ENCODE measurements at places on chromosomes 4 and X.

- no peak for DNase-seq
Measured at GRCh38 chrX:69090022-69090421, 75.2 kb downstream of the PJA1 start.

GRCh38 chrX:57905141-57905540 is 5.1 kb downstream of the ZXDA start:
- DNase-seq: no peak

DNA sequence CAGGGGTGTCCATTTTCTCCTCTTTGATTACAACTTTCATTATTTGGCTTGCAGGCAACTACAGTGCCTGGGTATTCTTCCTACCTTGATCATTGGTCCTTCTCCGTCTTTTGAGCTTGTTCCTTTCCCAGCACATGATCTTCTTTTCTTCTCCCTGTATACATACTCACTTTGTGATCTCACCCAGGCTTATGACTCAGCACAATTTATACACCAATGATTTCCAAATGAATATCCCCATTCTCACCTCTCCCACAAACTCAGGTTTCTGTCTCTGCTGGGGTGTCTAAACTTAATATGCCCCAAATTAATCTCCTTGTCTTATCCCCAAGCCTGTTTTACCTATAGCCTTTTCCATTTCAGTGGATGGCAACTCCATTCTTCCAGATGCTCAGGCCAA is 19.5 kb upstream of the C4orf54 start:
- no peak for DNase-seq

- DNase-seq: no peak
Measured at GRCh38 chrX:147173594-147173993, 359.1 kb upstream of the CXorf51A start.

DNA sequence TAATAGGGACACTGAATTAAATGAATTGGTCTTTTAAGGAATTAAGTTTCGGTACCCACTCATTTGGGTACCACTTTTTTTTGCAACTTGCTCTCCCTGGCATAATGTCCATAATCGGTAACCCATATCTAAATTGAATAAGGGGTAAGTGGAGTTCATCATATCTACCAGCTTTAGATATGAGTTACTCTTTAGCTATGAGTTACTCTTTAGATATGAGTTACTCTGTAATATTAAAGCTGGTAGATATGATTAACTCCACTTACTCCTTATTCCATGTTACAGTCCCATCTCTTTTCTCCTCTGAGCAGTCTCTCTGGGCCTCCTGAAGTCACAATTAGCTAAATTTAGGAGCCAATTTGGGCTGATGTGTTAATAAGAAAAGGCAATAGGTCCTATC is 85.7 kb downstream of the TEX13C start:
- no peak for DNase-seq

- no peak for DNase-seq
Measured at GRCh38 chr4:128913228-128913627, 103.7 kb downstream of the JADE1 start.

DNA sequence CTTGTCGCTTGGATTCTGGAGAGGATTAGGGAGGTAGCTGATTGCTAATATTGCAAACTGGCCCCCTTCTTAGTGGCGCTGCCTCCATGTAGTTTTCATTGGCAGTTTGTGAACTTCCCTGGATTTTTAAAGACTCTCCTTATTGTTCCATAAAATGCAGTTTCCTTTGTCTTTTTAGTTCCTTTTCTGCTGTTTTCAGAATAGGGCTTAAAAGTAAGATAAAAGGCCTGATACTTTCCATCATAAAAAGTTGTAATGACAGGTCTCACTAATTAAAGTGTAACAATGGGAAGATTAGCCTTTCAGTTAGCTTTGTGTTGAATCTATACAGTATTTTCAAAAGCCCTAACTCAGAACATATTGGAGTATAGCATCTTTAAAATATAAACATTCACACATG is 21.2 kb downstream of the ZIC3 start:
- DNase-seq: no peak

GRCh38 chrX:110257889-110258288 is 60.0 kb downstream of the AMMECR1 start:
- DNase-seq: no peak

- DNase-seq: peak; percentile 22
Measured at GRCh38 chrX:104288961-104289360, 34.2 kb upstream of the ESX1 start.

DNA sequence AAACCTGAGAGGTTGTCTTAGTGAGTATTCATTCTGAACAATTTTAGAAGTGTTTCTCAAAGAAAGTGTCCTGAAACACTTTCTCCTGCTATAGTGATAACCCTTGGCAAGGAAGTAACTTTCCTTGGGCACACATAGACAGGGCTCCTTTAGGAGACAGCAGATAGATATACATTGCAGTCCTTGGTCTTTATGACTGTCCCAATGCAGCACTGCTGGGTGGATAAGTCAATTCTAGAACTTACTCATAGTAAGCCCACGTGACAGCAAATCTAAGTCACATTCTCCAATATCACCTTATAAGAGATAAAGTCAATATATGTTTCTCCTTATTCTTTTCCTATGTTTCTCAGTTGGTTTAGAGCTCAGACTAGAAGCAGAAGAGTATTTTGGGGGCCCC is 46.7 kb downstream of the GPRASP3 start:
- no peak for DNase-seq

- DNase-seq: no peak
Measured at GRCh38 chrX:115696939-115697338, 136.0 kb downstream of the PLS3 start.

GRCh38 chr4:14465507-14465906 is 536.8 kb upstream of the CPEB2 start:
- DNase-seq: no peak

- no peak for DNase-seq
Measured at GRCh38 chrX:57573754-57574153, 18.1 kb upstream of the ZXDB start.

- no peak for DNase-seq
Measured at GRCh38 chrX:153697924-153698865, 10.5 kb downstream of the SLC6A8 start.

DNA sequence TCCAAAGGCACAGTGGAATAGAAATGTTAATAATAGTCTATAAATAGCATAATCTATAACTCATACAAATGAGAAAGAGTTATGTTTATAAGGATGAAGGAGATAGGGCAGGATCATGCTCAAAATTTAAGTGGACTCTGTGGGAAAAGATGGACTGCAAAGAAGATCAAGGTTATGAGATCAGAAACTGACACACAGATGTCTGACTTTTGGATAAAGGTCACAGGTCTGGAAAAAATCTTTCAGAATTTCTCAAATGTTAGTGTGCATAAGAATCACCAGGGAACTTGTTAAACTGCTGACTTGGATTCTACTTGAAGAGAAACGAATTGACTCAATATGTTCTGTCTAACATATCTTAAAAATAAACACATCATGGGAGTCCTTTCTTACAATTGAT is 104.1 kb downstream of the FSTL5 start:
- no peak for DNase-seq

DNA sequence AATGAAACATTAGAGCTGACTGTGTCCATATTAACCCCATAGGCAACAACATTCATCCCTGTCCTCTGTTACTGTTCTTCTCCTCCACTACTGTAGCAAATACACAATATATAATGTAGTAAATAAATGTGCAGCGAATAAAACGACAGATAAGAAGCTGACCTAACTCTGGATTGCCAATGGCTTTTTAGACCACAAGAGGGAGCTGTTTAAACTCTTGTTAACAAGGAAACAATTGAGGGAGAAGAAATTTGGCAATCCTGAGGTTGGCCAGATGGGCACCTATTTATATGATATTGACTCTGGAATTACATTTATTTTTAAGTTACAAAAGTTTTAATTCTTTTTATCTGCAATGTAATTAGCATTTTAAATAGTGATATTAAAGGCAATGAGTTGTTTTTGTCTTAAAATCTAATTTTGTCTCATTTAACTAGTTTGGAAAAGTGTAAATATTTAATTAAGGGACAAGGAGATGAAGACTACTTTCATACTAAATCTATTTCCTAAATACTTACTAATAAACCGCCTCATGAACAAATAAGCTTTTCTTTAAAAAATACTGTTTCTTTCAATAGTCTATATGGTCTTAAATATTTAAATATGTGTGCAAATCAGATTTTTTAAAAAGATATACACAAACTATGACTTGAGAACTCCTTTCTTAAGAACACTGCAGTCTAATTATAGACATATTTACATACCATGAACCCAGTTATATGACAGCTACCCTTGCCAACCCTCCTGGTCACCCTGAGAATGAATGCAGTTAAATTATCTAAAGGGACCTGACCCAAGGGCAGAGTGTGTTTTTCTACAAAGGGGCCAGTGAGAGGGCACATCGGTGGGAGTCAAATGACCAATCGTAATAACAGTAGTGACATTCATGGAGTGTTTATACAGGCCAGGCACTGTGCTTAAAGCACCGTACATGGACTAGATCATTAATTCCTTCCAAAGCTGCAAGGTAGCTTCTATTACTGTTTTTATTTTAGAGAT is 52.9 kb upstream of the HPF1 start:
- peak; percentile 47 for DNase-seq

DNA sequence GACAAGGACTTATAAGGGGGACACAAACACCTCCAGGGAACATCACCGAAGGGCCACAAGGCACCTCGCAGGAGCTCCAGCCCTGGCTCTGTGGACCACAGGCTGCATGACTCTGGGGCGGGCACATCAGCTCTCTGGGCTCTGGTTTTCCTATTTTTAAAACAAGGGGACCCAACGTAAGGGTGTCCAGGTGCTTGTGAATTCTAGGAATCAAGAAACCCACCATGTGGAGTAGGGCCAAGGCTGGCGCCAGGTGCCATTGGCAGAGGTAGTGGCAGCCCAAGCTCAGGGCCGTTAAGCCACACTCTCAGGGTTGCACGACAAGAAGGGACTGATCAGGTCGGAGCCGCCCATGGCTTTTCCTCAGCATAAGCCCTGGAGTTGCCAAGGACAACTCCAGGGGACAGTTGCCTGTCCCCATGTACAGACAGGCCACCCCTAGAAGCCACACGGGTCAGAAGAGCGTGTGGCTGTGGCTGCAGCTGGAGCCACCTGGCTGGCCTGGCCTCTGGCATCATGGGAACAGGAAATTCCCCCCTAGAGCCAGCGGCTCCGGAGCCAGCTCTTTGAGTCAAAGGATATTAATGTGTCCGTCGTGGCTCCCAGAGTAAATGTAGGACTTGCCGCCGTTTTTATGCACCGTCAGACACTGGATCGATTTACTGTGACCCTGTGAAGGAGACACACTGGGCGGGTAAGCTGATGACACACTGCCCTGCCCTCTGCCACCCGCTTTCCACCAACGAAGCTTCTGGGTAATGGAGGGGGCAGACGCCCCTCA is 32.5 kb downstream of the WDR1 start:
- DNase-seq: no peak

DNA sequence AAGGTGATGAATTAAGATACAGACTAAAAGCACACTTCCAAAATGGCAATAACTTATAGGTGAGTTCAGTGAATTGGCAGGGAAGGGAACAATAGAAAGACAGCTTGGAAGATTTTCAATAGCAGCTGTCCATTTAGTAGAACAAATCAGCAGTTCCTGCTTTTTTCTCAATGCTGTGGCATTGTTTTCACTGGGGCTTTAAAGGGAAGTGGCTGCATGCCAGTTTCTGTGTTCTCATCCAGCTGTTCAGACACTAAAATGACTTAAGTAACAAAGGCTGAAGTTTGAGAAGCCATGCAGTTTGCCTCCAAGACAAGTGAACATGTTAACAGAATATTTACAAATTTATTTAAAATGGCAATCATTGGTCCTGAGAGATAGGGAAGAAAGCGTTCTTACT is 291.9 kb downstream of the FAM47A start:
- no peak for DNase-seq

GRCh38 chrX:94121799-94122198 is 447.8 kb downstream of the FAM133A start:
- no peak for DNase-seq

- DNase-seq: no peak
Measured at GRCh38 chr4:109410776-109411175, 22.8 kb upstream of the SEC24B start.

DNA sequence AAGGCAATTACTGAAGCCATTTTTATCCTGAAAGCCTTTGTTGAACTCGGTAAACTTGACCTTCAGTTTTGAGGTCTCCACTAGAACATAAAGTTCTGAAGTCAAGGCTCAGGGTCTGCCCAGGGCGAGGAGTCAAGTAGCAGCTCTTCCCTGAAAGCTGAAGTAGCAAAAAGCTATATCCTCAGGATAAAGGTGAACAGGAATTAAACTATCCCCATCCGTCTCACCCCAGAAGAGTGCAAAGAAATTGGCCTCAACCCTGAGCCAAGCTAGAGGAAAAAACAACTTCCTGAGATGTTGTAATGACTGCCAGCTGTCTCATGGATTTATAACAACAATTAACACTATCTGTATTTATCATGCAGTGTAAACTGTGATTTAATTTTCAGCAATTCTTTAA is 590.8 kb downstream of the SPRY1 start:
- no peak for DNase-seq

GRCh38 chrX:131802836-131803626 is 220.1 kb upstream of the STK26 start:
- peak; percentile 37 for DNase-seq

DNA sequence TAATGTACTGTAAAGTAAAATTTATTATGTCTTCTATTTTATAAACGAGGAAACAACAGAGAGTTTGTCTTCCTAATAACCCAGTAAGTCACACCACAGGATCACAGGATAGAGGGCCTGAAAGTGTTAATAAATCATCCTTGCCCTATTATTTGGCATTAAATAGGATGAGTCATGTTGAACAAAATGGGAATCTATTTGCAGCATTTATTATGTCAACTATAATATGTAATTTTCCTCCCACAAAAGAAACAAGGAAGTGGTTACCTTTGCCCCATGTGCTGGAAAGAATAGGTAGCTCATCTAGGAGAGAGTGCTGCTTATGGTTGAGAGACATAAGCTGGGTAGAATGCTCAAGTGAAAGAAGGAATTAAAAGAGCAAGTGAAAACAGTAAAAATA is 237.6 kb upstream of the NDST3 start:
- DNase-seq: no peak

DNA sequence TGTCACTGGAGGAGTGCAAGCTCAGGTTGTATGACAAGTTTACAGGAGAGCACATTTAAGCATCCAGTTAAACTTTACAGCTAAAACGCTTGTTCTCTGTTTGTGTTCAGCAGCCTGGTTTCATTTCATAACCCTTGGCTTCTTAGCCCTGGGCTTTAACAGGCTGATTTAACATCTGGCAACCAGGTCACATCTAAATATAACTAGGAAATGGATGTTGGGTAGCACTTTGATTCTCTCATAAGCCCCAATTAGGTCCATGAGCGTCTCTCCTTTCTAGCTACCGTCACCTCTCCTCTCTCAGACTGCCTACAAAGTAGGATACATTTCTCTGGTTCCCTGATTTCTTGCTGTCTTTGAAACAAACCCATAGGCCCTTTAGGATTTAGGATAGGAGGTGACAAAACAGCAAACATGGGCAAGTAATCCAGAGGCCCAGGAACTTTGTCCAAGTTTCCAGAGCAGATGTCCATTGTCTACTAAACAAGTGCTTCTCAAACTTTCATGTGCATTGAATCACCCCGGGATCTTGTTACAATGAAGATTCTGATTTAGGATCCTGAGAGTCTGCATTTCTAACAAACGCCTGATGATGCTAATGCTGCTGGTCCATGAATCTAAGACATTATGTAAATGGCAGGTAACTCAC is 22.5 kb downstream of the OTUD6A start:
- no peak for DNase-seq

Measured in hepatic stellate cell (primary cell).